ENCODE measurements at places on chromosomes 16 and 17.

DNA sequence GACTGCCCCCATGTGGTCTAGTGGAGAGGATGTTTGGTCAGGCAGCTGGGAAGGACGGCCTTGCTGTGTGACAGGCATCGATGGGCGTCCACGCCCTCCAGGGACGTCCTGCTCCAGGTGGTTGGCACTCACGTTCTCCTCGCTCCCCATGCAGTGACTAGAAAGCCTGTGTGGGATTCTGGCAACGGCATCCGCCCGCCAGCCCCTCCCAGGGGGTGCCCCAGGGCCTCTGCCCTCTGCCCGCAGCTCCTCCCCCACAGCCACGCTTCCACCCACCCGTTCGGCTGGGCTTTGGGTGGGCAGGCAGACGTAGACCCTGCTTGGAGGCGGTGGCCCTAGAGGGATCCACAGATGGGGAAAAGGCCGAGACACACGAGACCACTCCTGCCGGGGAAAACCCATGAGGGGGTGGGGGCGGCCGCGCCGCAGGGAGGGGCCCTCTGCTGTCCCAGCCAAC is 4.7 kb upstream of the IL17C start:
- DNase-seq, result peak; percentile 60

GRCh38 chr16:84315422-84315821 is 20.7 kb downstream of the WFDC1 start:
- no peak for DNase-seq

DNA sequence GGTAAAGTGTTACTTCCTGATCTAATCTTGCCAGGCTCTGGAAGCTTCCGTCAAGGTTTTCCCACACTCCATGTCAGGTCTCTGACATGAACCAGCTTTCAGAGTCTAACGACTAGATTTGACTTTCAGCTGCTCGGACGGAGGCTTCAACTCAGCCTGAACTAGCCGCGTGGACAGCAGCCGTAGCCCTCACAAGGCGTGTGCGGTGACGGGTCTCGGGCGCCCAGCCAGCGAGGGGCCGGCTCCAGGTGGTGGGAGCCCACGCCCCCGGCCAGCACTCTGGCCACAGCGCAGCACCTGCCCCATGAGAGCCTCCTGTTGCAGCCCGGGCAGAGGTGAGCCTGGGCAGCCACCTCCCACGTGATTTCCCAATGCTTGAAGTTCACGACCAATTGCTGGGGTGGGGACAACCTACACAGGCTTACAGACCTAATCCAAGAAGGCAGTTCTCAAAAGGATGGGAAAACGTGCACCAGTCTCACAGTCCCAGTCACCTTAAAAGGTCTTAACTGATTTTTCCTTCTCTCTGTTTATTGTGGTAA is 45.5 kb downstream of the TBC1D16 start:
- no peak for DNase-seq

GRCh38 chr17:40307001-40307730 is 1.8 kb upstream of the RARA start:
- DNase-seq, result no peak

- DNase-seq, result no peak
Observed at GRCh38 chr17:44780845-44781480, 22.2 kb downstream of the ADAM11 start.

GRCh38 chr17:279776-280175 is 72.8 kb downstream of the RPH3AL start:
- DNase-seq, result no peak

DNA sequence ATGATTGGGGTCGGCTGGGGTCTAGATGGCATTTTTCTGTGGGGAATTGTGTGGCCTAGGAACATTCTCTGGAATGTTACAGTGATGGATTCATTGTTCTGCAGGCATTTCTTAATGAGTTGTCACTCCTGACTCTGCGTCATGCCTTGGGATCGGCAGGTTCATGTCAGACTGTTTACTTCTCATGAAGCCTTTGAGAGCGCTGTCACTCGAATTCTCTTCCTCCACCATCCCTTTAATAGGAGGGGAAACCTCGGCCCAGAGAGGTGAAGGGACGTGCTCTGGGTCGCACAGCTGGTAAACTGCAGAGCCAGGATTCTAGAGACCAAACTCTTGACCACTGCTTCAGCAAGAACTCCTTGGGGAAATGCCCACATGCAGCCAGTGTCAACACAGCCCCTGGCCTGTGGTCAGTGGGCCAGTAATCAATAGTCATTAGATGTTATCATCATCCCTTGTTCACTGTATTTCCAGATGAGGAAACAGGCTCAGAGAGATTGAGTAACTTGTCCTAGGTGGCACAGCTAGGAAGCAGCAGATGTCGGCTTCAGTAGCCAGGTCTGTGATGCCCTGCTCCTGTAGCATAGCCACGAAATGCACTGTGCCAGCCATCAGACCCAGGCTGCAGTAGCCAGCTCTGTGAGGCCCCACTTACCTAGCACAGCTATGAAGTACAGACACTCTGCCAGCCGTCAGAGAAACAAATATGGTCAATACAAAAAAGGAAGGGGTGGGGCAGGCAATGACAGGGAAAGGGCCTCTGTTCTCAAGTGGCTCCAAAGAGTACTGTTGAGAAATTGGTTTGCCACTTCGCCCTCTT is 259.0 kb downstream of the CPPED1 start:
- DNase-seq, result no peak

DNA sequence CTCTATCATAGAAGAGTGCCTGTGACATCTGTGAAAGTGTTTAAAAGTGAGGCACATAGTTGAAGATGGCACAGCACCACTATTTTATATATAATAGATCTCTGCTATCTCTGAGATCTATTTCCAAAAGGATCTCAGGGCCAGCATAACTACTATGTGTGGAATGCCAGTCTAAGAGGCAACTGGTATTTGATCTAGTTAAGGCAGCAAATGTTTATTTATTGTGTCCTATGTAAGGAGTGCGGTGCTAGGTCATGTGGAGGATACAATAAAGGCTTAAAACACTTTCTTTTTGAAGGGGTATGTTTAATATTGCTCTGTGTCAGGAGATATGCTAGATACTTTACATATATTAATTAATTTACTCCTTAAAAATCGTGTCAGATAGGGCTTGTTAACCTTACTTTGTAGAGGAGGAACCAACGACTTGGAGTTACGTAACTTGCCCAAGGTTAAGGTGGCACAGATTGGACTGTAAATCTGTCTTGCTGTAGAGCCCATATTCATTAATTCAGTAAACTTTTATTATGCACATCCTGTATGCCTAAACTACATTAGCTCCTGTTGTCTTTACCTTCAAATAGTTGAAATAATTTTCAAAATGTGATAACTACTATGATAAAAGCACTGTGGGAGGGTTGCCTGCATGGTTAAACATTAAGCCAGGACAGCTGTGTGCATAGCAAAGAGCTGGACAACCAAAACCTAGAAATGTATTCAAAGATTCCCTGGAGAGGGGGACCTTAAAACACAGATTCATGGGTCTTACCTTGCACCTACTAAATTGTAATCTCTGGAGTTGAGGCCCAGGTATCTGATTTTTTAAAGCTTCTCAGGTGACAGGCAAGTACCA is 83.3 kb downstream of the NLK start:
- no peak for DNase-seq

DNA sequence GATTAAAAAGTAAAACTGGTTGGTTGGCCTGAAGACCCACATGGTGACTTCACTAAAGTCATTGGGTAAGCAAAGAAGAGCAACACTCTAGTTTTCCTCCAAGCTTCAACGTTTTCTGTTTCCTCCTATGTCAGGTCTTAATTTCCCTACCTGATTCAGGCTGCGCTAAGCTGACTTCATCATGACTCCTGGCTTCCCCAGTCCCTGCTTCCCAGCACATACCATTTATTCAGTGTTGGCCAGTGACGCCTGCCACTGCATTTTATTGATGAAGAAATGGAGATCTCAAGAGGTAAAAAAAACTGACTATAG is 645.3 kb downstream of the WWOX start:
- DNase-seq, result no peak

- DNase-seq, result no peak
Observed at GRCh38 chr17:44266402-44267164, 1.4 kb downstream of the SLC4A1 start.

DNA sequence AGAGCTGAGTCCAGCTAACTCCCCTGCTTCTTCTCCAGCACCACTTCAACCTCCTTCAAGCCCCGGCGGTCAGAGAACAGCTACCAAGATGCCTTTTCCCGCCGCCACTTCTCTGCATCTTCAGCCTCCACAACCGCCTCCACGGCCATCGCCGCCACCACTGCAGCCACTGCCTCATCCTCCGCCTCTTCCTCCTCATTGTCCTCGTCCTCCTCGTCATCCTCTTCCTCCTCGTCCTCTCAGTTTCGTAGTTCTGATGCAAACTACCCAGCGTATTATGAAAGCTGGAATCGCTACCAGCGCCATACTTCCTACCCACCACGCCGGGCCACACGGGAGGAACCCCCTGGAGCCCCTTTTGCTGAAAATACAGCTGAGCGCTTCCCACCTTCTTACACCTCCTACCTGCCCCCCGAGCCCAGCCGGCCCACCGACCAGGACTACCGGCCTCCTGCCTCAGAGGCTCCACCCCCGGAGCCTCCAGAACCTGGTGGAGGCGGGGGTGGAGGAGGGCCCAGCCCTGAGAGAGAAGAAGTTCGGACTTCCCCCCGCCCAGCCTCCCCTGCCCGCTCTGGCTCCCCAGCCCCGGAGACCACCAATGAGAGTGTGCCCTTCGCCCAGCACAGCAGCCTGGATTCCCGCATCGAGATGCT is 7.1 kb downstream of the SETD1A start:
- DNase-seq, result no peak

DNA sequence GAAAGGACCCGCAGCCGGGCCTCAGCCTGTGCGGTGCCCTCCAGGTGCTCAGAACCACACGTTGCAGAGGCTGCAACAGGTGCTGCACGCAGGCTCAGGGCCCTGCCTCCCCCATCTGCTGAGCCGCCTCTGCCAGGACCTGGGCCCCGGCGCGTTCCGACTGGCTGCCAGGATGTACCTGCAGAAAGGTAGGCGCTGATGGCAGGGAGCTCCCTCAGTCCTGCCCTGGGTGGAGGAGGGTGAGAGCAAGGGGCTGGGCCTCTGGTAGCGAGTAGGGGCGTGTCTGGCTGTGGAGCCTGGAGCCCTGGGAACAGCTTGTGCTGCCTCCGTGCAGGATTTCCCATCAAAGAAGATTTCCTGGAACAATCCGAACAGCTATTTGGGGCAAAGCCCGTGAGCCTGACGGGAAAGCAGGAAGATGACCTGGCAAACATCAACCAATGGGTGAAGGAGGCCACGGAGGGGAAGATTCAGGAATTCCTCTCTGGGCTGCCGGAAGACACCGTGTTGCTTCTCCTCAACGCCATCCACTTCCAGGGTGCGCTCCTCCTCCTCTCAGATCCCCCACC is 4.4 kb downstream of the SERPINF2 start:
- DNase-seq, result no peak

DNA sequence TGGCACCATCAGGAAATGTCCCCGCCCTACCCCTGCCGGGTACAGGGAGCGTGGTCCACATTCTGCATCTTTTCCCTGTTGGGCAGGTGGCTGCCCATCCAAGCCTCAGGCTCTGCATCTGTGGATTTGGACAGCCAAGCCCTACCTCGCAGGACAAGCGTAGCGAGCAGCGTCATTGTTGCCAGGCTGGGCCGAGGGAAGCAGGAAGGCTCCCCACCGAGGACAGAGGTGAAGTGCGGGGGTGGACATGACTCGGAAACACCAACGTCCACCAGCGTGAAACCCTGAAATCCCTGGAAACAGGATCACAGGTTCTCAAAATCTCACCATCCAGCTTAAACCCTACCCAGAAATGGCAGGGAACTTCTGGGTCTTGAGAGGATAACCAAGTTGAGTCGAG is 73.6 kb downstream of the SOCS1 start:
- DNase-seq, result no peak

DNA sequence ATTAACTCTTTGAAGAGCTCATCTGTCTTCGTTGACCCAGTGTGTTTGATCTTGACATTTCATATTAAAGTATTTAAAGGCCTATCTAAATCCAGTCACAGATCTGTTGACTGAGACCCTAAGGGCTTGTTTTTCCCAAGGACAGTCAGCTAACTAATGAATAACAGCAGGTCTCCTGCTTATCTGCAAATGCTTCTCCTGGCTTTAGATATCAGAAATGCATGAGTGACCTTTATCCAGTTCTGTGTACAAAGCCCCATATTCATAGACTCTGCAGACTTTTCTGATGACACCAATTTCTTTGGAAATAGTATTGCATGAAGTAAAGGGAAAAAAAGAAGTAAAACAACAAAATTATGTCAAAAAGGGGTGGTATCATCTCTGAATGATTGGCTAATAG is 70.3 kb downstream of the YPEL2 start:
- DNase-seq, result no peak

- DNase-seq, result no peak
Observed at GRCh38 chr16:51030516-51030915, 120.6 kb downstream of the SALL1 start.

DNA sequence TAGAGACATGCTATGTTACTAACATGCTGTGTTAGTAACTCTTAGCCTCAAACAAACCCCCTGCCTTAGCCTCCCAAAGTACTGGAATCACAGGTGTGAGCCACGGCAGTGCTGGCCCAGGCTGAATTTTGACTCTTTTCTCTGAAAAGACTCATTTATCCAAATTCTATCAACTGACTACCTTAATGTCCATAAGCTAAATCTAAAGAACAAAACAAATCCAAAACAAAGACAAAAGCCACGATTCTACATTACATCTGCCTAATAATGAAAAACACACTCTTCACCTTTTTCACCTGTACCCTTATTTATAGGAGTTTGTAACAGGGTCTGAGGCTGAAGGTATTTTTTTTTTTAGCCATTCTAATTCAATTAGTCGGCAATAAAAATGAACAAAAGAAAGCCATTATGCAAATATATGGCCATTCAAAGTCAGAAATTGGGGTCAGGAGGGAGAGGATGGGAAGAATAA is 432.5 kb downstream of the RBFOX1 start:
- DNase-seq, result no peak

- no peak for DNase-seq
Observed at GRCh38 chr17:83073389-83074063, 5.9 kb upstream of the METRNL start.

- no peak for DNase-seq
Observed at GRCh38 chr16:79597277-79598062, 3.1 kb downstream of the MAF start.

- DNase-seq, result no peak
Observed at GRCh38 chr17:67107811-67108775, 63.7 kb downstream of the CACNG1 start.

DNA sequence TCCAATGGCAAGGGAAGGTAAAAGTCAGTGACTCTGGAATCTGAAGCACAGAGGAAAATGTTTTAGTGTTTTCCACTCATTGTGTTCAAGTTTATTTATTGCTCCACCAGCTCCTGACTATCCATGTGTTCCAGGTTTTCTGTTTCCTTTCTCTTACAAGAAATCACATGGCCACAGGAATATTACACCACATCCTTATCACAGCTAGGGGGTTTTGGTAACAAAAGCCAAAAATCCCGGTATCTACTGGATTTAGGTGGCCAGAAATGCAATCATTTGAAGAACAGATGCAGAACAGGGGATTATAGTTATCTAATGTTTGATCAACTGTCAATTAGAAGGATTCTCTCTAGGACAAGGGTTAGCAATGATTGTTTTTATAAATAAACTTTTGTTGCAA is 47.9 kb downstream of the STH start:
- DNase-seq, result no peak
